Thoracic aorta (tissue), 2 donors: ENCODE measurements at places on chromosomes 2 and 18.

DNA sequence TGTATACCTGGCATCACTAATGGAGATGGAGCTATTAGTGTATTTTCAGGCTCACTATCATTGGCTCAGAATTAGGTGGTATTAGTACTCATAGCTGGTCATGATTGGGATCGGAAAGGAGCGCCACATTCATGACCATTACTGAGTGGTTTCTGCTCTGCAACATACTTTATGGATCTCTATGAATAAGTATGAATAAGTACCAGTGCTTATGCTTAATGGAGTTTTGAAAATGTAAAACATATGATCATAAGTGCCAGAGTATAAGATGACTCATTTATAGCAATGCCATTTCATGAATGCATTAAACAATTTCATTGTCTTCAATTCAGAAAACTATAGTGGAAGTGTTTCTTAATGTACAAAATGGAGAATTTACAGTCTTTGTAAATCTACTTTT lies 156.7 kb downstream of the GALNT3 start:
- DNase-seq = no peak

DNA sequence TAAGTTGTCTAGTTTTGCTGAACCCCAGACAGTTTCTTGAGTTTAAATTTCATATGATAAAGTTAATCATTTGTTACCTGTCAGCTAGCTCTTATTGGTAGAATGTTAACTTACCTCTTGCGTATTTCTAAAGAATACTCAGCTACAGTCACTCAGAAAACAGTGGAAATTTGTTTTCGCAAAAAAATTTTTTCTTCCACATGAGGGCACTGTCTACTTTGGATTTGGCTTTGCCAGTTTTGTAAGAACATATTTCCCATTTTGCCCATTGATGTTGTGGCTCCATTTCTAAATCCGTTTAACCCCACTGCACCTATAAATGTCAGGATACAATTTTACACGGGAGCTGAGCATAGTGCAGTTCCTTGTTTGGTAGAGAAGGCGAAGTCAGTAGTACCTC lies 19.1 kb upstream of the GCFC2 start:
- no peak for DNase-seq

- DNase-seq = no peak
Measured at GRCh38 chr2:11988691-11989353, 242.4 kb downstream of the LPIN1 start.

DNA sequence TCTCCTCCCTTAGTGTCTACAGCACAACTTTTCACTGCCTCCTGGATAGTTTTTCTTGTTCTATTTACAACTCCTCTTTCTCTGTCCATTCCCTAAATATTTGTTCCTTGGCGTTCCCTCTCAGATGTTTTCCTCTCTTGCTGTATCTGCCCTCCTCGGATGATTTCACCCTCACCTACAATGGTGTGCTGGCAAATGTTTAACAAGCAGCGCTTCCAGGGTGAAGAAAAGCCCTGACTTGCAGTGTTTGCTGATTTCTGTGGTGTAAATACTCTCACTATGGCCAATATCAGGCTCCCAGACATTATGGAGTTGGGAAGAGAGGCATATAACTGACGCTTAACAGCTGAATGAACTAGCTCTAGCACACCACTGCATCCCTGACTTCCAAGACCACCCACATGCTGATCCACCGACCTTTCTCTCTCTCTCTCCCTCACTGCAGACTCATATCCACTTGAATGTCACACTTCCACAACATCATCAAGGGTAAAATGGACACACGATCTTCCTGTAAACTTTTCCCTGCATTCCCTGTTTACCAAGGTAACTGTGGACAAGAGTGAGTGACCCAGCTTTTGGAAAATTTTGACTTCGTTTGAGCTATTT lies 31.5 kb upstream of the SPTBN1 start:
- no peak for DNase-seq

DNA sequence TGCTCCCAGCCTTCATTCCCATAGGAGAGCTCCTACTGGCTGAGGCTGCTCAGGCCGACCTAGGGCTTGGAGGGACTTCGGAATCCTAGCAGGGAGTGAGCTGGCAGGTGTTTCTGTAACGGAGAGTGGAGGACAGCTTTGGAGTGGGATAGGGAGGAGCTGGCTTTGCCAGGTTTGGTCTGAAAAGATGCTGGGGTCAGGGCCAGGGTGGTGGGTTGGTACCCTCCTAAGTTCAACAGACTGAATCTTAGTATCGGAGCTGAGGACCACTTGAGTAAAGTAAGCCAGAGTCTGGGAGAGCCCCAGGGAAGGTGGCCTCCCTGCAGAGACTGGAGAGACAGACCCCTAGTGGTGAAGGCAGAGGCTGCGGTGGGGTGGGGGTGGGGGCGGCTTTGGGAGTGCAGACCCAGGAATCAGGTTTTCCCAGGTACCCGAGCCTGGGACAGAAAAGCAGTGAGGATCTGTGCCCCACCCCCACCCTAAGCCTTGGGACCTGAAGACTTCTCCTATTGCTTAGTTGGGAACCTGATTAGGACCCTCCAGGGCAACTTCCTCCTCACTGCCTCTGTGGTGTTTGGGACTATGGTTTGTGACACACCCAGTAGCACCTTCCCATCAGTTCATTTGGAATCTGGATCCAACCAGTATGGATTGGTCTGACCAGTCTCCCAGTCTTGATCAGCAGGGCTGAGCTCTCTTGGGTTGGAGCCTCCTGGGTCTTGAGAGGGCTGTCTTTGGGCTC lies 3.0 kb downstream of the CNNM4 start:
- no peak for DNase-seq

- no peak for DNase-seq
Measured at GRCh38 chr2:189208254-189208653, 28.7 kb upstream of the COL5A2 start.

DNA sequence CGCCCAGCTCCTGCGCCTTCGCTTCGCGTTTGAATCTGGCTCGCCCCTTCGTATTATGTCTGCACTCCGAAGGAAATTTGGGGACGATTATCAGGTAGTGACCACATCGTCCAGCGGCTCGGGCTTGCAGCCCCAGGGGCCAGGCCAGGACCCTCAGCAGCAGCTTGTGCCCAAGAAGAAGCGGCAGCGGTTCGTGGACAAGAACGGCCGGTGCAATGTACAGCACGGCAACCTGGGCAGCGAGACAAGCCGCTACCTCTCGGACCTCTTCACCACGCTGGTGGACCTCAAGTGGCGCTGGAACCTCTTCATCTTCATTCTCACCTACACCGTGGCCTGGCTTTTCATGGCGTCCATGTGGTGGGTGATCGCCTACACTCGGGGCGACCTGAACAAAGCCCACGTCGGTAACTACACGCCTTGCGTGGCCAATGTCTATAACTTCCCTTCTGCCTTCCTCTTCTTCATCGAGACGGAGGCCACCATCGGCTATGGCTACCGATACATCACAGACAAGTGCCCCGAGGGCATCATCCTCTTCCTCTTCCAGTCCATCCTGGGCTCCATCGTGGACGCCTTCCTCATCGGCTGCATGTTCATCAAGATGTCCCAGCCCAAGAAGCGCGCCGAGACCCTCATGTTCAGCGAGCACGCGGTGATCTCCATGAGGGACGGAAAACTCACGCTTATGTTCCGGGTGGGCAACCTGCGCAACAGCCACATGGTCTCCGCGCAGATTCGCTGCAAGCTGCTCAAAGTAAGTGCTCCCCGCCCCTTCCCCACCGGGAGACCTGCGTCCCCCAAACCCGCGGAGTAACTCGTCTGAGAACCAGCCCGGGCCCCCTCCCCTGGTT lies 453 bp downstream of the KCNJ3 start:
- DNase-seq = no peak

- DNase-seq = no peak
Measured at GRCh38 chr2:52611759-52612158, 1155.8 kb upstream of the CHAC2 start.

DNA sequence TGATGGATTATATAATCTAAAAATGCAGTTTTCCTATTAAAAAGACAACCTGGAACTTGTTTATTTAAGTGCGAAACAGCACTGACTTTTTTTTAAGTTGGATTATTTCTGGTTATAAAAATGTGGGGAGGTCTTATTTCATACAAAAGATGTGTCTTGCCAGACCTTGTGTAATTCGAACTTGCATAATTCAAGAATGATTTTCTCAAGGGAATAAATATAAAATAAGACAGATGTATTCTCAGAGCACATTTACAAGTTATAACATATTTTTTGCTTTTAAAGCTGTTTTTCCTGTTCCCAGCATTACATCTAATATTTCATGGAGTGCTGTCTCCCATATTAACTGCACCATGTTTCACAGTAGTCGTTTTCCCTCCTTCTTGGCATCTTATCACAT lies 263.1 kb downstream of the CDH20 start:
- DNase-seq = no peak

- DNase-seq = no peak
Measured at GRCh38 chr18:70634576-70635147, 345.8 kb downstream of the SOCS6 start.

GRCh38 chr18:57780706-57781347 lies 22.3 kb downstream of the ATP8B1 start:
- DNase-seq = no peak

GRCh38 chr2:219446101-219446504 lies 11.5 kb downstream of the SPEG start:
- peak; percentile 68 for DNase-seq

GRCh38 chr2:9330612-9331270 lies 92.6 kb downstream of the ITGB1BP1 start:
- DNase-seq = no peak

DNA sequence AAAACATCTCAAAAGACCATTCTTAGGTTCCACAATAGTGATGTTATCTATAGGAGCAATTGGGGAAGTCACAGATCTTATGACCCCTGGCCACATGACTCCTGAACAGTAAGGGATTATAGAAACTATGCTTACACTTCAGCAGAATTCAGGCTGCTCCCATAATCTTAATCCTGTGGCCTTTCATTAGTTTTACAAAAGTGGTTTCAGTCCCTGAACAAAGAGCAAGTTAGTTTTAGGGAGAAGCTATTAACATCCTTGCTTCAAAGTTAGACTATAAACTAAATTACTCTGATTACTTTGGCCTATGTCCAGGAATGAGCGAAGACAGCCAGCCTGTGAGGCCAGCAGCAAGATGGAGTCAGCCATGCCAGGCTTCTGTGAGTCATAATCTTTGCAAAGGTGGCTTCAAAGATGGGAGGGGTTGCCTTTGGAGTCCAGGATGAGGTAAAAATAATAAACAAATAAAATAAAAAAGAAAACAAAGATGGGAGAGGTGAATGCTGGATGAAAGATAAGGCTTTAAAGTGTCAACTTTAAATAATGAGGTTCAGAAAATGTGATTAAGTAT lies 168.7 kb upstream of the NDUFV2 start:
- no peak for DNase-seq

DNA sequence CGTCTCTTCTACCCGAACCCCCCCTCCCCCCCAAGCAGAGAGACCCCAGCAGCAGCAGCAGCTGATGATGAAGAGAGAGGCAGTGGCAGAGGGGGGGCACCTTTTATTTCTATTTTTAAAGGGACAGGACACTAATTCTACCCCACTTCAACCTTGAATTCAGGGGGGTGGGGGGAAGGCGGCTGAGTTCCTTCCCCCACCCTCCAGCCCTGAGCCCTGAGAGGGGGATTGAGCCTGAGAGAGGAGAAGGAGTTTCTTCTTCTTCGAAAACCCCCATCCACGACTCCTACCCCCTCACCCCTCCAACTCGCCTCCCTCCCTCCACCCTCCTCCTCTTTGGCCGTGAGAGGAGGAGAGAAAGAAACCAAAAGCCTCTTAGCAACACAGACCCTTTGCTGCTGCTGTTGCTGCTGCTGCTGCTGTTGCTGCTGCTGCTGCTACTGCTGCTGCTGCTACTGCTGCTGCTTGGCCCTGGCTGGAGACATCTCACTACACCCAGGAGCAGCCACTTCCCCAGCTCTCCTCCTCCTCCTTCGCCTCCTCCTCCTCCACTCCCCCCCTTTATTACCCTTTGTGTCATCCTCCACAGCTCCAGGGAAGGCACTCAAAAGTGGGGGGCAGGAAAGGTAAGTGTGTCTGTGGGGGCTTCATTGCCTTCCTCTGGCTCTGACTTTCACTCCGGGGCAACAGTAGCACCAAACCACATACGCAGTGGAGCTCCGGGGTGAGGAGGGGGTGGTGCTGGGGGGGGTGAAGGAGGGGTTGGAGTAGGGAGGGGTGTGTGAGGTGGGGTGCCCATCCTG lies at the start of gene MBD5:
Gene MBD5, plus strand, starts transcription at position 33 of the 803 bp plus-strand sequence.
- peak; percentile 2 for DNase-seq

DNA sequence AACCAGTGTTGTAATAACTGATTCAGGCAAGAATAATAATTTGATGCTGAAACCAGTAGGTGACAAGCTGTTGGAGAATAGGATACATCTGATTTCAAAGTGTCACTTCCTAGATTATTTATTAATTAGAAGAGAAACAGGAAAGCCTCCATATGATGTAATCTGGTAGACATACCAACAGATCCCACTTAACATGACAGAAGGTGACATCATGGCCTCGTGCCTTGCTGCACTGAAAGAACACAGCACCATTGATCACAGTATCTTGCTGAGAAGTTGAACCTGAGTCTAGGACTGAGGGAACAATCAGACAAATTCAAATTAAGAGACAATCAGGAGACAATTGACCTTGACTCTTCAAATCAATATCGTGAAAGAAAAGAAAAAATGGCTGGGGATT lies 131.6 kb upstream of the DLGAP1 start:
- no peak for DNase-seq

DNA sequence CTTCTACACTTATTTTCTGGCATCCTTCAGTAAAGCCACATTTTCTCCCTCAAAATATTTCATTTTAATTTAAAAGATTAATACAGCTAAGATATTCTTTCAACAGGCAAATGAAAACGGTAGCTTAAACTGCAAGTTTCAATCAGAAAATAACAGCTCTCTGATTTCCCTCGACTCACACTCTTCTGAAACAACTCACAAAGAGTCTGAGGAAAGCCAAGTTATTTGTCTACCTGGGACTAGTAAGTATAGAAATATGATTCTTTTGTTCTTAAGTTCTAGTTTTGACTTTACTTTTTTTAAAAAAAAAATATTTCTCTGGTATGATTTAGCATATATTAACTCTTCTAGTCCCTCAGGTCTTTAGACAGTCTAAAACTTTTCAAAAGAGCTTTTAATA lies 27.2 kb downstream of the CEP192 start:
- DNase-seq = no peak

- no peak for DNase-seq
Measured at GRCh38 chr2:130836501-130837174, at the start of gene ARHGEF4. TSS of gene ARHGEF4 (plus strand) at chr2:130836914. CDS start at chr2:130836954, 40 bp downstream.

DNA sequence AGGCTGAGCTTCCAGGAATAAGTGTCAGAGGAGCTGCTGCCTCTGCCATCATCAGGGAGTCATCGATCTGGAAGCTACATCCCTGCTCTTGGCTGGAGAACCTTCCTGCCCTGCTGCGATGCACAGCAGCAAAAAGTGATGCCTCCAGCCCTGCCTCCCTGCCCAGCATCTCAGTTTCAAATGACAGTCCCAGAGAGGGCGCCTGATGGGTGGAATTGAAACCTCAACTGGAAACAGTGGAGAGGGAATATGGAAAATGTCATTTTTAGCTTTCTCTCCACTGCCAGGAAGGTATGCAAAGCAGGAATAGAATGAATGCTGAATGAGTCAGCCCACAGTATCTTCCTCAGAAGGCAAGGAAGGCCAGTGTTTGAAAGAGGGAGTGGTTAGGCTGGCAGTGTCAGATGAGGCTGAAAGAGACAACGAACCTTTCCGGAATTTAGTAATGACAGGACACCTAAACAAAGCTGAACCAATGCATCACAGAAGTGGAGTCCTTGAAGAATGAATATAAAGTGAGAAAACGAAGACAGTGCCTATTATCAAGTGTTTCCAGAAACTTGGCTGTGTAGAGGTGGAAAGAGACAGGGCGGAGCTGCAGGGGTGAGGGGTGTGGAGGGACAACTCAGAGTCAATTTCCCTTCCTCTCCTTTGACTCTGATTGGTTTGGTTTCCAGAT lies 153.9 kb upstream of the NDUFV2 start:
- no peak for DNase-seq

GRCh38 chr18:46555213-46555612 lies 101.8 kb downstream of the LOXHD1 start:
- DNase-seq = no peak

GRCh38 chr2:99802734-99803133 lies 312.9 kb upstream of the REV1 start:
- no peak for DNase-seq
